ENCODE measurements at places on chromosomes 2 and 18.

DNA sequence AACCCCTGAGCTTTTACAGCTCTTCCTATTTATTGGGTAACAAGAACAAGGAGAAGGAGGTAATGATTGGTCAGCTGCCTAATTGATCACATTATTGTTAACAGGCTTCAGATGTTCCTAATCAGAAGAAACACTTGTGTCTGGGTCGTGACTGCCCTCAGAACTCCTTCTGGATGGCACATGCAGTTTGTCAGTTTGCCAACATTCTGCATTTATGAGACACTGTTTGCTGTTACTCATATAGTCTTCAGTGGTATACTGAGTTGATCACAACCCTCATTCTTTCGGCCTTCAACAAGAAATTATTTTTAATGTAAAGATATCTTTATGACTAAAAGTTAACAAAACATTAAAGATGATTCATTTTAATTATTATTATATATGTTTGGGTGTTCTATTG is 95.7 kb upstream of the DOCK10 start:
- no peak for DNase-seq

- no peak for DNase-seq
These were observed 143.7 kb downstream of the ASB1 start for GRCh38 chr2:238570391-238570790.

DNA sequence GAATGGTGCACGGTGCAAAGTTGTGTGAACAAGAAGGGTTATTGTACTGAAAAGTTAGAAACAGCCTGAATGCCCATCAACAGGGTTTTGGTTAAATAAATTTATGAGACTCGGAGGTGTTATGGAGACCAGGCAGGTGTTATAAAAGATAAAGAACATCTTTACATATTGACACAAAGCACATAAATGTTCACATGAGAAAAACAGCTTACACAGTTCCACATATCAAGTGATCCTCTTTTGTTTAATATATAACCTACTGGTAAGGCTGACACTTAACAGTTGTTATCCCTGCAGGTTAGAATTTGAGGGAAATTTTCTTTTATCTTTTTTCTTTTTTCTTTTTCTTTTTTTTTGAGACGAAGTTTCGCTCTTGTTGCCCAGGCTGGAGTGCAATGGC is 20.0 kb upstream of the ARPC2 start:
- DNase-seq: no peak

GRCh38 chr2:86484385-86484784 is 43.2 kb downstream of the KDM3A start:
- no peak for DNase-seq

DNA sequence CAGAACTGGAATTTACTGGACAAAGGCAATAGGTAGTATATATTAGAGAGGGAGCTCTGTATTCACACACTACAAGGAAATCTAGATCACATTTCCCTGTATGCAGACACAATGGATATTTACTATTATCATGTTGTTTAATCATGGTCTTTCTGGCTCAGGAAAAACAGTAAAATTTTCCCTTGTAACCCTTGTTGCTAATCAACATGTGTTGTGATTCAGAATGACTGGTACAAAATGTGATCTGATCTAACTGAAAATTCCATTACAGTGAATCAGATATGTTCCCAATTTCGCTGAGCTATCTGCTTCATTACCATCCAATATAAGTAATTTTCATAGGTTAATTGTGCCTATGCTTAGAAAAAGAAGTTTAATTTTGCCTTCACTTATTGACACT is 1109.7 kb downstream of the LRP1B start:
- no peak for DNase-seq

GRCh38 chr2:169752752-169753151 is 19.1 kb downstream of the KLHL23 start:
- DNase-seq: no peak

GRCh38 chr2:188965563-188965962 is 8.6 kb upstream of the COL3A1 start:
- no peak for DNase-seq

- peak; percentile 70 for DNase-seq
These were observed 17.0 kb upstream of the CD8A start for GRCh38 chr2:86807468-86808275.

- DNase-seq: no peak
These were observed 62.1 kb downstream of the SCN3A start for GRCh38 chr2:165141601-165142354.

- no peak for DNase-seq
These were observed 62.3 kb upstream of the SNTG2 start for GRCh38 chr2:888211-888801.

DNA sequence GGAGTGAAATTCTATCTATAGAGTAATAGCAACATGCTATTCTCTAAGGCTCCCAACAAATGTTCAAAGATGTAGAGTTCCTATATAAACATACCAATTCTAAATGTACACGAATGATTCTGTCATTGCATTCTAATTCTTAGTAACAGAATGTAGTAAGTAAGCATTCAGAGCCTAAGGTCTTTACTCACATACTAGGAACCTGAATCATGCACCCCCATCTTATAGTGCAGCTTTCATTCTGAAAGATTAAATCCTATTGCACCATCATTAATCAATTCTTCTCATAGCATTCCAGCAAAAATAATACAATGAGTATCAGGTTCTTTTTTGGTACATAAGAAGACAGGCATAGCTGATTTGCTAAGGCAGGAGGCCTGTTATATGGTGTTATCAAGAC is 230.0 kb downstream of the NCKAP5 start:
- DNase-seq: no peak

- DNase-seq: no peak
These were observed 2.0 kb downstream of the YPEL5 start for GRCh38 chr2:30148850-30149249.

DNA sequence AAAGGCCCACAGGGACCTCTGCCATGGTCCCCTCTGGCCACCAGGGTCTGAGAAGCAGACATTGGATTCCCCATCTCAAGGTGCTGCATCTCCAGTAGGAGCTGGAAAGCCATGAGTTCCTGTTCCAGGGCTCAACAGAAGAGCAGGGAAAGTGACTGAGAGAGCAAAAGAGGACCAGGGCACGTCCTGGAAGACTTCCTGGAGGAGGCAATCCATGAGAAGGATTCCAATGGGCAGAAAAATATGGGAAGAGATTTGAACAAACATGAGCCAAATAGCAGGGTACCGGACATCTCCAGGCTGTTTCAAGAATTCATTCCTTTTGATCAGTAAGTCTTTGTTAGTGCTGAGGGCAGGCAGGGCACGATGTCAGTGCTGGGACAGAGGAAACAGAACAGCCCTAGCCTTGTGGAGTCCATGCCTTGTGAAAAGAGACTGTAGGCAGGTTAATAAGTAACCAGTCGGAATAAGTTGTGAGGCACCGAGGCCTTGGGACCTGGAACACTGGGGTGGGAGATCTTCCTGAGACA is 72.8 kb upstream of the TWIST2 start:
- no peak for DNase-seq

DNA sequence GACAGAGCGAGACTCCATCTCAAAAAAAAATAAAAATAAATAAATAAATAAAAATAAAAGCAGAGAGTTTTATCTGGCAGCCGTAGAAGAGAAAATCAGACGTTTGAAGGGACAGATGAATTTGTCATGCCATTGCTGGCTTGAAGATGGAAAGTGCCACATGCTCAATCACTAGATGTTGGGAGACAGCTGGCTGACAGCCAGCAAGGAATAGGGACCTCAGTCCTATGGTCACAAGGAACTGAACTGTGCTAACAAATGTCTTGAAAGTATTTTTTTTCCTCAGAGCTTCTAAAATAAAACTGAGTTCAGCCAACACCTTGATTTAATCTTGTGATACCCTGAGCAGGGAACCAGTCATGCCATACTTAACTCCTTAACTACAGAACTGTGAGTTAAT is 65.4 kb downstream of the DTNA start:
- DNase-seq: no peak

DNA sequence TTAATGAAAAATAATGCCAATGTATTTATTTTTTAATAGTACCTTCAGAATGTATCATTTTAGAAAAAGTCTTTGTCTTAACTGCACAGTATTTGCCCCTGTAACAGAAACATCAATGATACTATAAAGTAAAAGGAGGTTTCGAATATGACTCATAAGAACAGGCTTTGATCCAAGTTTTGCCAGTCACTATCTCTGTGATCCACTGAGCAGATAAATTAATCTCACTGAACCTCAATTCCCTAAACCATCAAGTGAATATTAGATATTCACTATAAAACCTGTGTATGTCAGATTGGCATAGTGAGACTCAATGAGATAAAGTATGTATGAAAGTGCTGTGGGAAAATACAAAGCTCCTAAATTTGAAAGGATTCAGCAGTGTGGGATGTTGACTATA is 292.1 kb downstream of the EXOC6B start:
- no peak for DNase-seq

DNA sequence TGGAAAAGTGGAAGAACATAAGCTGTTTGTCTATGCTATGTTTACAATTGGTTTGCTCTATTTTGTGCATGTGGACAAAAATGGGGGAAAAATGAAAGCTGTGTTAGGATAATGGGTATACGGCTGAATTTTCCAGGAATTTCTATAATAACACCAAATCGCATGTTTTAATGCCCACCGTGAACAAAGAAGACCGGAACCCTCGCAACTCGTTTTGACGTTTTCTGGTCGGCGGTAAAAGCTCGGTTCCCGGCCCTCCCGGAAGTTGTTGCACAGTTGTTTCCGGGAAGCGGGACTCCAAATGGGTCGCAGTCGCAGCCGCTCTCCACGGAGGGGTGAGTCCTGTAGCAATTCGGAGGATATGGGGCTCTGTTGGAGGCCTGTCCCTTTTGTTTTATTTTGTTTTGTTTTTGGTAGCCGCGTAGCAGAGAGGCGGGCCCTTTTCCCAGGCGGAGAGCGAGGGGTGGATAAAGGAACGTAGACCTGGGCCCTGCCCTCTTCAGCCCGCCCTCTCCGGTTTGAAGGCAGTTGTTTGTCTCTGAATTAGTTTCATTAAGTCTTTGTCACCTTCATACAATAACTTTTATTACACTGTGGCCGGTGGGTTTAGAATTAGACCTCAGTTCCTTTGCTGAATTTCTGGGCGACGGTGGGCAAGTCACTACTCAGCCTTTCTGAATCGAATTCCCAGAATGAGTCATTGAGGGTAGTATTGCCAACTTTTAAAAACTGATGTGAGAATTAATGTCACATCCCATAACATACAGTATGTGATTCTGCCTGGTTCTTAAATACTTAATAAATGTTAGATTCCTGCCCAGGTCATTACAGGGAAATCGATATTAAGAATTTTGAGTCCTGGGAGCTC is at the start of gene SNRNP27:
Gene SNRNP27, plus strand, starts transcription at position 273 of the 868 bp plus-strand sequence. Its CDS starts 29 bp downstream, at position 302.
- DNase-seq: peak; percentile 85

DNA sequence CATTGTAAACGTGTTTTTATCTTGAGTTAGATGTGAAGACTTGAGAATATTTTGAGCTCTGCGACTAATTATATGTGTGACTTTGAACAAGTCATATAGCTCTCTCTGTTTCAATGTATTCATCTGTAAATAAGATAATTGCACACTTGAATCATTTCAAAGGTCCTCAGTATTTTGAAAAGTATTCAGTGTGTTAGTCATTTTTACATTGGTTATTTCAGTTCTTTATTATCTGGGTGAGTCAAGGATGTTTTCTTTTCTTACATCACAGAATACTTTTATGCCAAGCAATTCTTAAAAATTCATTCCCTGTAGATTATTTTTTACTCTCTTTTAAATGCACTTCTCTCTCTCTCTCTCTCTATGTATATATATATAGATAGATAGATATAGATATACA is 1098.0 kb upstream of the ZEB2 start:
- no peak for DNase-seq

DNA sequence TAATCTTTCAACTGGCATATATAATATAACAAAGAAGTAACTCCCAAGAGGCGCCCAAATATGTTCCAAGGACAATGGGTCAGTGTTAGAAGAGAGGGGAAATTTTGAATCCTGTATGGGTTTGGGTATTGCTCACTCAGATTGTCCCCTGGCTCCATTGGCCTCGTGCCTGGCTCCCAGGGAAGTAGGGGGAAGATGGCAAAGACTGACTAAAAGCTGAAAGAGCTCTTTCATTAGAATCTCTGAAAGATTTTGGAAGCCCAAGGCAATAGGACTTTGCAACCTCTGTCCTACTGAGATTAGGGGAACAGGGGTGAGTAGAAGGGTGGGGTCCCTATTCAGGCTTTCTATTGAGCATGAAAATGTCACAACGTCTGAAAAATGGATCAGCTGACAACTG is 1272.8 kb upstream of the ZEB2 start:
- DNase-seq: no peak

DNA sequence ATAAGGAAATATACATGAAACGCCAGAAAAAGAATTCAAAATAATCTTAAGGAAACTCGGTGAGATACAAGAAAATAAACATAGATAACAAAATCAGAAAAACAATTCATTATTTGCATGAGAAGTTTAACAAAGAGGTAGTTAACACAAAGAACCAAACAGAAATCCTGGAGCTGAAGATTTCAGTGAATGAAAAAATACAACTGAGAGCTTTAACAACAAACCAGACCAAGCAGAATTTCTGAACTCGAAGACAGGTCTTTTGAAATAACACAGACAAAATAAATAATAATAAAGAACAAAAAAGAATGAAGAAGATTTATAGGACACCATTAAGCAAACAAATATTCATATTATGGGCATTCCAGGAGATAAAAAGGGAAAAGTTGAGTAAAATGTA is 204.7 kb downstream of the ATAD2B start:
- DNase-seq: no peak

GRCh38 chr18:37321582-37322491 is 243.8 kb downstream of the CELF4 start:
- DNase-seq: no peak

DNA sequence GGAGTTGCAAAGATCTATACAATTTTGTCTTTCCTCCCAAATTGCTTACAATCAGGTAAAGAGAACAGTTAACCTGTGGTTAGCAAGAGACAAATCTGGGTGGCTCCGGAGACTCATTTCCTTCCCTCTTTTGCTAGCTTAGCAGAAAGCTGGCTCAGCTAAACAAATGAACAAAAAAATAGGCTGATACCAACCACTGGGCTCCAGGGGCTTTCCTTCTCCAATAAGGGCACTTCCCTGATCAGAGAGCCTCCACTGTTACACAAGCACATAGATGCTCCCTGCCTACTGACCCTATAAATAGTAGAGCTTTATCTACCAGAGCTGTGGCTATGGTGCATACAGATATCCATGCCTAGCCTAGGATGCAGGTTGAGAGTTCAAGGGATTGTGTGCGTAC is 90.1 kb upstream of the ARL5A start:
- DNase-seq: no peak

- DNase-seq: no peak
These were observed 225.5 kb upstream of the VRK2 start for GRCh38 chr2:57821088-57821487.

GRCh38 chr2:207567671-207568070 is 37.9 kb downstream of the CREB1 start:
- no peak for DNase-seq

- no peak for DNase-seq
These were observed 1.5 kb upstream of the RRM2 start for GRCh38 chr2:10120877-10121574.

- DNase-seq: no peak
These were observed 588.0 kb upstream of the NRXN1 start for GRCh38 chr2:51619961-51620360.

- no peak for DNase-seq
These were observed 112.5 kb upstream of the GPC1 start for GRCh38 chr2:240322991-240323390.

- no peak for DNase-seq
These were observed 41.0 kb downstream of the MRPL35 start for GRCh38 chr2:86240251-86240650.

GRCh38 chr2:52340171-52340570 is 1308.2 kb upstream of the NRXN1 start:
- no peak for DNase-seq

Data from D341Med (cell line).